GM12878 (cell line): ENCODE measurements at places on chromosomes 3 and 15. TPM values are rescaled to one million over a fixed set of nuclear protein-coding genes. Genes with fewer than 3 reads are reported as not detected.

The GRIP2 gene
- total RNA-seq = not detected in 2 replicates

The RGMA gene
- 0.13 TPM in 1 of 2 replicates, not detected in the other for total RNA-seq

The OCA2 gene
- not detected in 2 replicates for total RNA-seq

The SI gene
- total RNA-seq = not detected in 2 replicates

The MYH15 gene
- total RNA-seq = 0.05 and 0.13 TPM in 2 replicates

The DCUN1D1 gene
- total RNA-seq = 45.9 and 48.2 TPM in 2 replicates

The CD200 gene
- 27.8 and 29.2 TPM in 2 replicates for total RNA-seq

The RARB gene
- not detected in 2 replicates for total RNA-seq

The ECE2 gene
- not detected in 2 replicates for total RNA-seq

The ERICH6 gene
- total RNA-seq = 0.40 TPM in 1 of 2 replicates, not detected in the other

The VIPR1 gene
- 0.18 and 0.29 TPM in 2 replicates for total RNA-seq

The PPARG gene
- total RNA-seq = 0.15 and 0.16 TPM in 2 replicates

The THOC7 gene
- total RNA-seq = 100 and 101 TPM in 2 replicates

The SNTN gene
- total RNA-seq = not detected in 2 replicates

The NPAP1 gene
- not detected in 2 replicates for total RNA-seq

The SPATA12 gene
- total RNA-seq = 0.29 and 0.38 TPM in 2 replicates

The BNC1 gene
- not detected in 2 replicates for total RNA-seq

The FSTL1 gene
- total RNA-seq = 1.0 and 1.7 TPM in 2 replicates

The TMEM207 gene
- total RNA-seq = not detected in 2 replicates

The DNAJC19 gene
- 47.5 and 49.9 TPM in 2 replicates for total RNA-seq

The AADACL2 gene
- not detected in 2 replicates for total RNA-seq

The LMLN gene
- total RNA-seq = 0.95 and 1.1 TPM in 2 replicates

The SCN11A gene
- not detected in 2 replicates for total RNA-seq

The ALG1L2 gene
- total RNA-seq = not detected in 2 replicates

The GJD2 gene
- total RNA-seq = not detected in 2 replicates

The BFSP2 gene
- total RNA-seq = 7.1 and 8.3 TPM in 2 replicates

The UNC13C gene
- 17.7 and 18.0 TPM in 2 replicates for total RNA-seq

The COL6A5 gene
- not detected in 2 replicates for total RNA-seq

The ERC2 gene
- total RNA-seq = 0.16 TPM in 1 of 2 replicates, not detected in the other

The PAQR5 gene
- not detected in 2 replicates for total RNA-seq

The ENTPD3 gene
- total RNA-seq = not detected in 2 replicates

The GAP43 gene
- not detected in 2 replicates for total RNA-seq

The GP5 gene
- 0.05 TPM in 1 of 2 replicates, not detected in the other for total RNA-seq

The CPEB1 gene
- total RNA-seq = 0.66 and 0.92 TPM in 2 replicates

The TICRR gene
- total RNA-seq = 18.8 and 21.5 TPM in 2 replicates

The PXYLP1 gene
- total RNA-seq = 0.48 and 0.69 TPM in 2 replicates

The ISLR2 gene
- 0.21 and 0.37 TPM in 2 replicates for total RNA-seq

The RHCG gene
- not detected in 2 replicates for total RNA-seq

The SH2D7 gene
- total RNA-seq = 0.08 TPM in 1 of 2 replicates, not detected in the other

The C3orf70 gene
- 0.05 TPM in 1 of 2 replicates, not detected in the other for total RNA-seq

The FAM107A gene
- total RNA-seq = not detected in 2 replicates

The NAA50 gene
- 99.9 and 111 TPM in 2 replicates for total RNA-seq

The NRG4 gene
- total RNA-seq = 2.9 and 5.7 TPM in 2 replicates
